ENCODE measurements at places on chromosomes 2 and 18.

DNA sequence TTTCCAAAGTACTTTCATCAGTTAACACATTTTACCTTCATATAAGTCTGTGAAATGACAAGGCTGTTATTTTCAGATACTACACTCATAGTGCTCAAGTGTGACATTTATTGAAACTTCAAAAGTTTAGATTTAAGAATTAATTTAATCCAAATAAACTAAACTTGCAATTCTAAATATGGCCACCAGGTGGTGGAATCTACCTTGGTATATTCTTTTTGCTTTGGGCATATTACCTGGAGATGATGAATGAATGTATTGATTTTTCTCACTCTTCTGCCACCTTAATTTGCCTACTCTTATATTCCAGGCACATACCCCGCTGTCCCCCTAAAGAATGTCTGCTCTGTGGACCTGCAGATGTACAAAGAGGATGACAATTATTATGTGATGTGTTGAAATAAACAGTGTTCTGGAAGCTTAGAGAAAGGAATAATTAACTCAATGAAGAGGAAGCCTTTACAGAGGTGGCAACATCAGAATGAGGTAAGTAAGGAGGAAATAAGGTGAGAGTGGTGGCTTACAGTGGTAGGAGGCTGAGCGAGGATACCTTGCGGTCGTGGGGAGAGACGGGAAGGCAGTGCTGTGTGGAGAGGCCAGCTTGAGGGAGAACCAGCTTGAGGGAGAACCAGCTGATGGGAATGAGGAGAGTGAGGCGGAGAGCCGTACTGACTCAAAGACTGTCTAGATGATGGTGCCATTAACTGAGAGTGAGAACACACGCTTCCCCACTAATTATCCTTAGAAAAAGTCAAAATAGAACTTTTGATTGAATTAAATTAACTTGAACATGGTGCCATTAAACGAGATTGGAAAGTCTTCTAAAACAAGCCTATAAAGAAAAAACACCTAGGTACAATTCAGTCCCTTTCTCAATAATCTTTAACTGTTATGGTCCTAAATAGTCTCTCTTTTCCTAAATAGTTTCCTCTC lies 179.5 kb downstream of the CELF4 start:
- DNase-seq, result no peak

- DNase-seq, result no peak
These were observed 178.0 kb downstream of the MCFD2 start for GRCh38 chr2:46737577-46737976.

DNA sequence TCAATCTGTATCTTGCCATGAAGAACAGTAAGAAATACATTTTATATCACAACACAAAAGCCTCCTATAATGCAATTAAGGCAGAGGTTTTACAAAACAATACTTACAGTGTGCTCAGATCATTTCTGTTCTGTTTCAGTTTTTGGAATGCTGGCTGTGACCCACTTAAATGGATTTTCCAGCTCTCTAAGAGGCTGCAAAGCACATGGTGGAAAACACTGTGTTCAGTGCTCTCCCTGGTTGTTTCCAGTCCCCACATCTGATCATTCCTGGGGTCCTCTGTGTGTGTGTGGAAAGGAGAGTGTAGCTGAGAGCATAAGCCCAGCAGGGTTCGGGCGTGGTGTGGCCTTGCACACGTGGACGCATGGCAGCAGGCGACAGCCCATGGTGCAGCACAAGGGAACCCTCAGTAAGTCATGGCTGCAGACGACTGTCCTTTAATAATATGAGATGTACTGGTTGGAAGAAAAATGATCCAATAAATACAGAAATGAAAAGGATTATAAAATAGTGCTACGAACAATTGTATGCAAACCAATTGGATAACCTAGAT lies 95.6 kb downstream of the FAM210A start:
- DNase-seq, result no peak

DNA sequence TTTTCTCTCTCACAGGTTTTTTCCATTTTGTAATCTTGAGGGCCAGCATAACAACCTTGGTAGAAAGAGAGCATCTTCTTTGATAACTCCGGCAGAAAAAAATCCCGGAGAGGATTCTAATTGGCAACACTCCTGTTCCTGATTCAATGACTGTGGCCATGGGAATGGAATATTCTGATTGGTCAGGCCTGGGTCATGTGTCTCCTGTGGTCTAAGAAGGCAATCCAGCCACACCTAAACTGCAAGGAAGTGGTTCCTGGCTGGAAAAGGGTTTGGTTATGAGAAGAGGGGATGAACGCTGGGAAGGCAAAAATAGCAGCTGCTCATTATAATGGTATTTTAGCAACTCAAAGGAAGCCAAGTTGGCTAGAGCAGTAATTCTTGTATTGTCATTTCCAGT lies 24.8 kb upstream of the ZNF638 start:
- DNase-seq, result no peak

DNA sequence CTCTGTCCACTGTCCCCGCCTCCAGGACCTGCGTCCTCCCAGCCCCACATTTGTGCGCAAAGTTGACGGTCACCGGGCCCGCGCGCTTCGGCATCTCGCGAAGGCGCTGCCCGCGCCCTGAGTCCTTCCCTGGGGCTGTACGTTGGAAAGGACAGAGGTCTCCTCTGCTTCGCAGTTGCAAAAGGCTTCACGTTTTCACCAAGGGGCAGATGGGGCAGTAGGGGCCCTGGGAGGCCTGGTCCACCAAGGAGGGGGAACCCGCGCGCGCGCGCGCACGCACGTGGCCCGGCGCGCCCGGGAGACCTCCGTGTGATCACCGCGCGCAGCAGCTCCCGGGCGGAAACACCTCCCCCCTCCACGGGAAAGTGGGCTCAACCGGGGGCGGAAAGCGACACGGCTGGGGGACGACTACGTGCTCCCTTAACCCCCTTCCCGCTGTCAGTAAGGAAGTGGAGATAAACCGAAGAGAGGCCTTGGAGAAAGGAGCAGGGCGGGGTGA lies 21.9 kb downstream of the TEX44 start:
- DNase-seq, result peak; percentile 43

DNA sequence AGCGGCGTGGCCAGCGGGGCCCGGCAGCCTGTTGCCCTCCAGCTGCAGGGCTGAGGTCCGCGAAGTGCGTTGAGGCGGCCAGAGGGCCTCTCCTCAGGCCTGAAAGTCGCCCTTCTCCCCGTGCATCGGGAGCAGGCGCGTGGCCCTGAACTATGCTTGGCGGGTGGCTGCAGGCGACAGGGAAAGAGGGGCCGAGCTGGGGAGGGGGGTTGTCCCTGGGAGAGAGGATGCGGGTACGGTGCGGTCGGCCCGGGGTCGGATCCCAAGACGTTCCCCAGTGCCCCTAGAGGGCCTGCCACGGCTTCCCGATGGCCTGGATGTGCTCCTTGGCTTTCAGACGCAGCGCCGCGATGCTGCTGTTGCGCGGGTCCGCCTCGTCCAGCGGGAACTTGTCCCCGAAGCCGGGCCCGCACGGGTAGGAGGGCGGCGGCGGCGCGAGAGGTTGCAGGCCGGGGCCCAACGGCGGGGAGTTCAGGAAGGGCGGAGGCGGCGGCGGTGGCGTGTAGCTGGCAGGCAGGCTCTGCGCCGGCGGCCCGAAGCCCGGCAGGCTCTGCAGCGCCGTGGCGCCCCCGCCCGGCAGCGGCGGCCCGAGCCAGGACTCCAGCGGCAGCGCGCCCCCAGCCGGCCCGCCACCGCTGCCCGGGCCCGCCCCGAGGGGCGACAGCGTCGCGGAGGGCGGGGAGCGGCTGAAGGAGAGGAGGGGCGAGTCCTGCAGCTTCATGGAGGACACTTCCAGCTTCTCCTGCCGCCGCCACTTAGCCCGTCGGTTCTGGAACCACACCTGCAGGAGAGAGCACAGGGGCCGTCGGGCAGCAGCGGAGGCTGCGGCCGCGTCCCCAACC lies 4.3 kb downstream of the RAX start:
- peak; percentile 61 for DNase-seq

DNA sequence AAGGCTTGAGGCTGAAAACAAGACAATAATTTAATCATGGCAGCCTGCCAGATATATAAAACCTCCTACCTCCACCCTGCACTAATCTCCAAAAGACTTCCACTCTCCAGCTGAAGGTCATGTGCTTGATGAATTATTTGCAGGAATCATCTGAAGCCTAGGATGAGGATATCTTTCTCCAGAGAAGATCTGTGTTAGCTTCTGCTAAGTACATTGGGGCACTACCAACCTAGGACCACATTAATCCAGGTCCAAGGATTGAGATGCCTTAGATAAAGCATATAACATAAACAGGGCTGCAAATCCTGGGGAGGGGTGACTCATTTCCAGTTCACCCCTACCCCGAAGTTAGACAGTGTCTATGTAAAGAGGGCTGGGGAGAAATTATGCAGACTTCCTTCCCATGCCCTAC lies 80.5 kb upstream of the FRZB start:
- no peak for DNase-seq

DNA sequence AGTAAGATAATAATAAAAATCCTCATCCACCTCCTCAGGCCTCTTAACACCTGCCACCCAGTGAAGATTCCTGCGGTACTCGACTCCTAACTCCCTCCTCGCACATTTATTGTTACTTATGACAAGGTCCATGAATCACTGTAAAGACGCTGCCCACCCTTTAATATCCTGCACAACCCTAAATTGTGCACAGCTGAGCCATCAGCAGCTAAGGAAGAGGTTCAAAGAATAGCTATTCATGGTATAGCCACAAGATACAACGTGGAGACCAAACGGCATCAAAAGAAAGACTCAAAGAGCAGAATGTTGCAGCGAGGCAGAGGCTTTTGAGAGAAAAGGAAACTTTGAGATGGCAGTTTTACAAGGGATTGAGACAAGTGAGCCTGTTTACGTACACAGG lies 266.3 kb downstream of the SATB2 start:
- no peak for DNase-seq

- no peak for DNase-seq
These were observed 387.8 kb downstream of the ZNF521 start for GRCh38 chr18:24964216-24964615.

DNA sequence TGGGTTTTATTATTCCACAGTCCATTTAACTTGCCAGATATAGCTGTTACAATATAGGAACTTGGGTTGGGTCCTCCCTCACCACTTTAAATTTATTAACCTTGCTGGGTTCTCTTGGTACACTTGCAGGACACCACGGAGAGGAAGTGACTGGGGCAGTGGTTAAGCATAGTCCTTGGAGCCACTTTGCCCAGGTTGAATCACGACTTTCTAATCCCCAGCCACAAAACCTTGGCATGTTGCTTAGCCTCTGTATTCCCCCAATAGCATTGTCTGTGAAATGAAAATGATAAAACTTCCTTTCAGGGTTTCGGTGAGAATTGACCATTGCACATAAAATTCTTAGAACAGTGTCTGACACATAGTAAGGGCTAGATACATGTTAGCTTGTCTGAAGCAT lies 221.2 kb downstream of the IRS1 start:
- DNase-seq, result no peak

GRCh38 chr18:33699372-33699771 lies 121.4 kb downstream of the ASXL3 start:
- DNase-seq, result no peak

DNA sequence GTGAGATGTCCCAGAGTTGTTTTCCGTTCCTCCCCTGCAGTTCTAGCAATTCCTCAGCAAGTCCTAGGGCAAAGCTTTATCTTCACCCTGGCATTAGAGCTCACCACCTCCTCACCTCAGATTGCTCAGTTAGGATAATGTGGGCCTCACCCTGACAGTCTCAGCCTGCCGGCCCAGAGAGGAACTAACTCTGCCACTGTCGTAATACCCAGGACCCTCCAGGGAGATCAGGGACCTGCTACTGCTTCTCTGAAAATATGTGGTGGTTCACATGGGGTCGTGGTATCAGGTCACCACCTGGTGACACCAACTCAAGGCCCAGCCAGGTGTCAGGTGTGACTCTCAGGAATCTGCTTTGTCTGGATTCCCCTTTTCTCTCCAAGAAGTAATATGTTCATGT lies 120.7 kb downstream of the FEZ2 start:
- no peak for DNase-seq

- peak; percentile 19 for DNase-seq
These were observed 314.4 kb upstream of the NT5C1B start for GRCh38 chr2:18903750-18904149.

- DNase-seq, result no peak
These were observed 97.6 kb upstream of the SEC11C start for GRCh38 chr18:59041819-59042815.

DNA sequence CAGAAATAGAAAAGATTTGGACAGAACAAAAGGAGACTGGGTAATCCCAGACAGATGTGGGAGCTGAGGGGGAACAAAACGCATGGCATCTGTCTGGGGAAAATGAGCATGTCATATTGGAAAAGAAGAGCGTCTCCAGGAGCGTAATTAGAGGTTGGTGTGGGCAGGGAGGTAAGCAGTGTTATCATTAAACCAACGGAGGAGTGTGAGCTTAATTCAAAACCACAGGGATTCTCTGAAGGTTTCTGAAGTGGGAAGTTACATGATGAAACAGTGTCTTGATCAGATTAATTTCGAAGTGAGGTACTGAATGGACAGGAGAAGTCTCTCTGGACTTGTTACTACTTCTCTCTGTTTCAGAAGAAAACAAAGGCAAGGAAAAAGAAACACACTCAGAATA lies 53.3 kb downstream of the DTNB start:
- DNase-seq, result no peak

DNA sequence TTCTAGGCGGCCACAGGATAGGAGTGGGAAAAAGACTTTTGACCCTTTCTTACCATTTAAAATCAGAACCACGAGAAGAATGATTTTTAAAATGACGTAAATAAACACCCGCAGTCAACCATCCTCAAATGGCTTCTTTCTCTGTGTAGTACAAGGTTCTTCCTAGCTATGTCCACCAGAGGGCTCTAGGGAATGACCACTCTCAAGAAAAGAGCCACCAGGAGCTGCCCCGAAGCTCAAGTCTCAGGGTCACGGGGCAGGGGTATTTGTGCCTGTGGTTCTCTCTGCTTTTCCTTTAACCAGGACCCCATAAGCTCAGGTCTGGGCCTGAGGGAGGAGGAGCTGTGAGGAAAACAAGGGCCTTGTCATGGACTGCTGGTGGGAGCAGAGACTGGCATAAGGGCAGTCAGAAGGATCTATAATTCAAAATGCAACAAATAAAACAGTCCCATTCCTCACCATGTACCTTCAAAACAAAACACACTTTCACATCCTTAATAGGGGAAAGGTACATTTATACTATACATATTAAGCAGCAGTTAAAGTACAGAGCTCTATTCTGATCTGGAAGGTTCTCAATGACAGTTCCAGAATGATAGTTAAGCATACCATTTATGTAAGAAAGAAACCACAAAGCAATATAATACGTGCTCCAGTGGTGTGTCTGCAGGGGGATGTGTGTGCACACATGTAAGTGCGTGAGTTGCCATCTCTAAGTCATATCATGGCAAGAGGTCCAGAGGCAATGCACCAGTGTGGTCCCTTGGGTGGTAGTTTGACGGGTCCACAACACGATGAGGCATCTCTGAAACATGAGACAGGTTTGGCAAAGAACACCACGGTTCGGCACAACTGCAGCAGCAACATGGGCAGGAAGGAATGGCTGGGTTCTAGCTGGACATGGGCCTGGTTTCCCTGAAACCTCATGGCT lies 18.6 kb downstream of the LYPD1 start:
- no peak for DNase-seq

DNA sequence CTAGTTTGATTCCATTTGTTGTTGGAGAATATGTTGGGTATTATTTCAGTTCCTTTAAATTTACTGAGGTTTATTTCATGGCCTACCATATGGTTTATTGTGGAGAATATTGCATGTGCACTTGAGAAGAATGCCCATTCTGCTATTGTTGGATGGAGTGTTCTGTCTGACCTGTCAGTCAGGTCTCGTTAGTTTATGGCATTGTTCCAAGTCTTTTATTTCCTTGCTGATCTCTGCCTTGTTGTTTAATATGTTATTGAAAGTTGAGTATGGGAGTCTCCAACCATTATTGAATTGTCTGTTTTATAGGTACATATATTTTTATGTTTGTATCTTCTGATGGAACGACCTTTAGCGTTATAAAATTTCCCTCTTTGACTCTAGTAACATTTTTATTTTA lies 86.3 kb downstream of the PTPN4 start:
- no peak for DNase-seq
